ENCODE measurements at places on chromosomes 7 and 10. TPM values are rescaled to one million over a fixed set of nuclear protein-coding genes. Genes with fewer than 3 reads are reported as not detected.

The GDF10 gene
- 2.1 TPM for total RNA-seq

The RPEL1 gene
- not detected for total RNA-seq

The HGF gene
- total RNA-seq, result 4.7 TPM

- DNase-seq, result no peak
These were observed 7.3 kb downstream of the ATP6V1F start for GRCh38 chr7:128869944-128870285.

GRCh38 chr7:2141651-2142050 lies 91.1 kb downstream of the MAD1L1 start:
- DNase-seq, result no peak

GRCh38 chr7:111954474-111955381 lies 251.5 kb downstream of the DOCK4 start:
- DNase-seq, result no peak

GRCh38 chr7:82015751-82016150 lies 245.9 kb upstream of the HGF start:
- no peak for DNase-seq

DNA sequence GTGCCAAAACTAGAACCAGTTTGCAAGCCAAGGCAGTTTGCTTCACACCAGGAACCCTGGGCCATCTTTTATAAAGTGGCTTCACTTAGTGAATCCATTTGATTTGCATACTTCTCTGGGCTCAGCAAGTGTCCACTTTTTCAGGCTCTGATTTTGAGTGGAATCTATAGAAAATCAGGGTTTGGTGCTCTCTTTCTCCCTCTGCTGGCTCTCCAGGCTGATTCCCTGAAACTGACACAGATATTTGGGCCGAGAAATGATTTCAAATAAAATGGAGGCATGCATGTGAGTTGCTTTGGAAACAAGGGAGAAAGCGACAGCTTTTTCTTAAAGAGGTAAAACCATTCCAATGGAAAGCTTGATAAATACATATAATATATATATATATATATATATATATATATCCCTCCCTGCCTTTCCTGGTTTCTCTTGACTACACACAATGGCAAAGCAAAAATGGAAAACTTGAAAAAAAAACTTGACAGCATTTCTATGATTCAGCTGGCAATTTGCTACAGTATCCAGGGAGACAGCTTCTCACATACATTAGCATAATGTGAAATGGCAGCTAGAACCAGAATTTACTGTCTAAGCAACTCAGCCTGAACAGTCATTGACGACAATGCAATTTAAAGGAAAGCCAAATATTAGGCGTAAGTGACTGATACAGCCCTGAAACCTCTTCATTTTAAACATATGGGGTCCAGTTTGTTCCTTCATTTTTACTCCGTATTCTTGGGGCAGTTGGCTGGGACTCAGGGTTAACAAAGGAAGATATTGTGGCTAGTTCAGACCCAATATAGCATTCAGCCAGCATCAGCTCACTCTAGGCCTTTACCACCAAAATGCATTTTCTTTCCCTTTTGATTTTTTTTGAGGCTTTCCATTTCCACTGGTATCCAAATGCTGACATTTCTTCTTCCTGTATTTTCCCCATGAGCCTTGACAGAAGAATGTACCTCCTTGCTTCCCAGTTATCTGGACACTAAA lies 188.5 kb downstream of the TMEM178B start:
- DNase-seq, result no peak
